ENCODE measurements at places on chromosomes 1 and 21.

DNA sequence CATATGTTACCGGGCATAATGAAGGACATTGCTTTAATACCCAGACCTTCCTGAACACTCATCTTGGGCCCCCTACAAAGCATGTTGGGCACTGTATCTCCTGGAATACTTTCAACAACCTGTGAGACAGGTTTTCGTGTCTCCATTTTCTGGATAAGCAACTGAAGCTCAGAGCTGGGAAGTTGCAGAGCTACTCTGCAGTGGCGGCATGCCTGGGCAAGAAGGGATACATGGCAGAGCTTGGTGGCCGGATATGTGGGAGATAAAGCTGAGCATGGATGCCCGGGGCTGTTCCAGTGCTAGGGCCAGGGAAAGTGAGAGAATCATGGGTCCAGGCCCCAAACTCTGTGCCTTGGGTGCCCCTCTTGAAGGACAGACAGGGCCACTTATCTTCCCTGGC is 71.6 kb upstream of the KCND3 start:
- DNase-seq = no peak

DNA sequence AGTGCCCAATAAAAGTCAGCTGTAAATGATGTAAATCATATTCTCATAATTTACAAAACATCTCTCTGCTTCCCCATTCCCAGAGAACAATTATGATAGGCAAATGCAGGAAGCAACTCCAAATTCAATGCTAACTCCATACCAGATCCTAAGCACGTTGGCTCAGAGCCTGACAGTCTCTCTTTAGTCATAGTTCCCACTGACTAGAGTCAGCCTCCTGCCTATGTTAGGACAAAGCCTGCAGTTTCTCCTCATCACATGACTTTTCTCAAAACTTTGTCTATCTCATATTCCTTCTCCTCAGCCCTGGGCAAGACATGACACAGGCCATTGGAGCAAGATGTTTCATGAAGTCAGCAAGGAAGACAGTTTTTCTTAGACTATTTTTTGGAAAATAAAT is 101.5 kb upstream of the COL24A1 start:
- DNase-seq = no peak

- no peak for DNase-seq
Measured at GRCh38 chr1:100703052-100703451, 16.5 kb upstream of the VCAM1 start.

- DNase-seq = peak; percentile 65
Measured at GRCh38 chr1:39262802-39263201, 58.3 kb downstream of the MACF1 start.

DNA sequence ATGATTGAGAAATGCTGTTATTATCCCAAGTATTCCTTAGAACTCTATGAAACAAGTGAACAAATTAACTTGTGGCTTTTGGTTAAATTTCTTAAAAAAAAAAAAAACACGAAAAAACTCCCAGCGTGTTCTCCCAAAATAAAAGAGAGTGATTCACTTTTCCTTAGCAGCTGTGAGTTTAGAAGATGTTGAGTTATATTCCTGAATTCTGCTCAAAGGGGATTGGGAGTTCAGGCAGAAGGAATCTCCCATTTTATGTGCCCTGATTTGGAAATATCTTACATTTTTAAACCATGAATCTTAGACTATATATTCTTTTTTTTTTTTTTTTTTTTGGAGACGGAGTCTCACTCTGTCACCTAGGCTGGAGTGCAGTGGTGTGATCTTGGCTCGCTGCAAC is 34.3 kb downstream of the SMG7 start:
- no peak for DNase-seq

DNA sequence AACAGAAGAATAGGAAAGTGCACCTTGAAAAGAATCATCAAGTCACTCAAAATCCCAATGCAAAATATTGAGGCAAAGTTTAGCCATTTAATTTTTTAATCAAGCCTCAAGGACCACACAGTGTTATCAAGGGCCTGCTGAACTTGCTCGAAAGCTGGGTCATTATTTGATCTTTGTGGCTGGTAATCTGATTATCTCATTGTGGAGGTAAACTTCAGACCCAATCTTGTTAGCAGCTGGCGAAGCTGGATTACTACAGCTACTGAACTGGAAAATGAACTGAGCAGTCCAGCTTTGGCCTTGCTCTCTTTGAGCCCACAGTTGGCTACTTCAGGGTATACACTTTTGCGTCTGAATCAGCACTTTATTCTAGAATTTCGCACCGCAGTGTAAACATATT is 94.4 kb downstream of the BARHL2 start:
- DNase-seq = no peak

GRCh38 chr1:38741341-38741740 is 118.2 kb downstream of the RRAGC start:
- DNase-seq = no peak

Data from hematopoietic multipotent progenitor cell treated with erythropoietin and hydrocortisone succinate and interleukin-3 and kit ligand, for 4 days (in vitro differentiated cells).